ENCODE measurements at places on chromosomes 7 and 10.

DNA sequence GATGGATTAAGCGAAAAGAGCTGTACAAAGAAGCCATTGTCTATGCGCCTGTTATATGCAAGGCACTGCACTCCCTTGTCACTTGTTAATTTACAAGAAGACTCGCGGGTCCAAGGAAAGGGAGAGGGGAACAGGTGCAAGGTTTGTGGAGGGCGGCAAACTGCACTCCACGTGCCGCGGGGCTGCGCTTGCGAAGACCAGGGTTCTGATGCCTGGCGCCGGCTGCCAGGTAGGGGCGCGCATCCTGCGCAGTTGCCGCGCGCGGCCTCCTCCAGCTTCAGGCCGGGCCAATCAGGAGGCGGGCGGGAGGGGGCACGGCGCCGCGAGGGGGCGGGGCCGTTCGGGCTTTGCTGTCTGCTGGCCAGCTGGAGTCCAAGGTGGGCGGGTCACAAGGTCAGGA lies 140.6 kb upstream of the PALS2 start:
- no peak for DNase-seq

- no peak for DNase-seq
Measured at GRCh38 chr10:1270906-1271305, 214.7 kb downstream of the WDR37 start.

DNA sequence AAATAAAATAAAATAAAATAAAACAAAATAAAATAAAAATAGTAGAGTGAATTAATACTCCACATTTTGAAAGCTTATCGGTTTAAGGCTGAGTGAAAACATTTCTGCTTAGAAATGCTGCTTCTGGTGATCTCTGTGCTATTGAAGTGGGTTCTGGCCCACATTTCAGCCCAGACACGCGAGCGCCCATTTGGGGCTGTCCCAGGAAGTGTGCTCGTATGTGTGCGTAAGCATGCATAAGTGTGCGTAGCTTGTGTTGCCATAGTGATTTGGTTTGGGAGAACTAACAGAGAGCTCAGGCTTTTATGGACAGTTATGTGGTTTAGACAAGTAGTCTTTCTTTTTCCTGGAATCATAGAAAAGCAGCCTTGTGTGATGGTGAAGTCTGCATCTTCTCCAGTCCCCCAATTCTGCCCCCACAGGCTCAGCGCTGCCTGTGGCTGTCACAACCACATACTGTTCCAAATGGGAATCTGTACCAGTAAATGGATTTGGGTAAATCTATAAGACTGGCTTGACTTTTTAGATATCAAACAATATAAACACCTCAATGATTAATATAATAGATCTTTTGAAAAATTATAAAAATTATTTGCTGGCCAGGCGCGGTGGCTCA lies 29.8 kb upstream of the PURB start:
- DNase-seq, result peak; percentile 57

DNA sequence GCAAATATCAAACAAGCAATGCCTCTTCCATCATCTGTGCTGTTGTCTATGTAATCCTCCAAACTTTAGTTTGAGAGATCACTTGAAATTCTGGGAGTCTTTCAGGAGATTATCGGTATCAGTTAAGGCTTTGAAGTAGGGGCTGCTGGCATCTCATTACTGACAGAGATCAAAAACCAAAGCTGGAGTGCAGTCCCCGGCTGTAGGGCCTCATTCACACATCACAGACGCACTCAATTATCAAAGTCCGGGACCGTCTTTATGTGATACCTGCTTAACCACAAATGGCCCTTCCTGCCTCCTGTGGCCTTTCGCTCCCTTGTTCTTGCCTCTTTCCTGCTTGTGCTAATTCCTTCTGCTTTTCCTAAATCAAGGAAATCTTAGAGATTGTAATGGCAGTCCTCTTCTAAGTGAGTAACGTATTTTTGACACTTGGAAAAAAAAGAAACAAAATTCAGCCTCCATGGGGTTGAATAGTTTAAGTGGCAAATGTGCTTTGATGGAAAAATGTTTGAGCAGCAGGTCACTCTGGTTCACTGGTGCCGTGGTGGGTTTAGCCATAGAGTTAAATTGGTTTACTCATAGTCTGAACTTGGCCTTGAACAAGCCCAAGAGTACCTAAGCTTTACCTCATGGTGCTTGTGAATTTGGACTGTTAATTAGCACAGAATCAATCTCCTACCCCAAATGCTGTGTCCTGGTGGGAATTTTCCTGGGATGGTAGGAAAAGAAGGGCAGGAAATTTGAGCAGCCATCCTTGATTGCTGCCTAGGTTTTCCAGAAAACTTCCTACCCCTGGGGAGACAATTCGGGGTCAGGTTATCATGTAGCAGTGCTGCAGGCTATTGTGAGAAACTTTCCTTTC lies 178.9 kb upstream of the LYZL1 start:
- no peak for DNase-seq

DNA sequence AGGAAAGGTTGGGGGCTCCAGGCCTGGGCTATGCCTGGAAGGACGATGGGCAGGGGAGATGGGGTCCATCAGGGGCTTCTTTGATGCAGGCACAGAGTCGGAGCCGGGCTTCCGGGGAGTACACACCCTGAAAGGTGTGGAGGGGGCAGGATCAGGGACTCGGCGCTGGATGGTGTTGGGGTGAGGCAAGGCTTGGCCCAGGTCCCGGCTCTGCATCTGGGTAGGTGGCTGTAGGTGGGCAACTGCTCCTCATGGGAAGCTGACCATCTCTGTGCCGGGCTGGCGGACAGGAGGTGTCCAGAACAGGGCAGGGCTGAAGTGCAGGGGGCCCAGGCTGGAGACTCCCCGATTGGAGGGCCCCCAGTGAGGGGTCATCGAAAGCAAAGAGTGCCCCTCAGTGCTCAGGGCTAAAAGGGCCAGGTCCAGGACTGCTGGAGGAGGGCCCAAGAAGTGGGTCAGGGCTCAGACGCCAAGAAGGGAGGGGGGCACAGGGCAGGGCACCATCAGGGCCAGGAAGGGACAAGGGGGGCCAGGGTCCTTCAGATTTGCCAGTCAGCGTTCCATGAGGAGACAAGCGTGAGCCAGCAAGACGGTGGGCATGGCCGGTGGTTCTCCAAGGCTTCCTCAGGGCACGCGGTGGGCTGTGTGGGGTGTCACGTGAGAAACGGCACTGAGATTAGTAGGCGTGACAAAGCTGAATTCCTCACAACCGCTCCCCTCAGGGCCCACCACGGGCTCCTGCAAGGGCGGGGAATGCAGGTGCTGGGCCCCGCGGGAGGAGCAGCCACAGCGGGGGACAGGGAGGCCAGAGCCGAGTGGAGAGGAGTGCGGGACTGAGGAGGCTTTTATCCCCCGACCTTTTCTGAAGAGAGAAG lies 97.0 kb downstream of the BMS1 start:
- no peak for DNase-seq

DNA sequence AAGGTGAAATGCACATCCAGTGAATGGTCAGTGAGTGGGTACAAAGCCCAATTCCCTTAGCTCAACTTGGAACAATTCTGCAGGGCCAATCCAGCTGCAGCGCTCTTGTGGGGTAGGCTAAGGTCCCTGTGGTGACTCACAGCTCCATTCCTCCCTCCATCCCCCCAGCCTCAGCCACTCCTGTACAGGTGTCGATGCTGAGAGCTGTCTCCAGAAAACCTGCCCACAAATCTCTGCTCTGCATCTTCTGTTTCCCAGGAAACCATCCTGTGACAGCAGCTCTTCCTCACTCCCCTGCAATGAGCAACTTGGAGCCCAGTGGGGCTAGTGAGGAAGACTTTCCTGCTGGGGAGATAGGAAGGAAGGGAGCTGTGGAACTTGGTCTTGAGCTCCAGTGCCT lies 244.7 kb upstream of the GPR26 start:
- no peak for DNase-seq

DNA sequence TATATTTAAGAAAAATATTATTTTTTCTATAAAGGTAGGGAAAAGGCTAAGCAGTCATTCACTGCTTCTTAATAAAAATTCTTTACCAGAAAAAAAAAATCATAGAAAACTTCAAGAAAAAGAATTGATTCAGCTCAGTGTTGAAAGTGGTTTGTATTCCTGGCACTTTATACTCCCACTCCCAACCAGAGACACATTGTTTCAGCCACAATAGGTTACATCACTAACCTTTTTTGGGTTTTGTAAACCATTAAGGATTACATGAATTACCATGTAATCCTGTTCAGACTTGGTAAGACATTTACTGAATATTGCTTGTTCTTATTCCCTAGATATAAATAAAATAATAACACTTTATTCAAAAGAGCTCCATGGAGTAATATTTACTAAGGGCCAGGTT lies 46.6 kb downstream of the MINPP1 start:
- DNase-seq, result no peak

- DNase-seq, result peak; percentile 52
Measured at GRCh38 chr10:127906548-127907377, at the start of gene PTPRE. Gene PTPRE, plus strand, starts transcription at chr10:127907103. Its CDS starts 133,779 bp downstream, at chr10:128040882.

GRCh38 chr7:76069238-76069638 lies 21.3 kb downstream of the MDH2 start:
- no peak for DNase-seq

DNA sequence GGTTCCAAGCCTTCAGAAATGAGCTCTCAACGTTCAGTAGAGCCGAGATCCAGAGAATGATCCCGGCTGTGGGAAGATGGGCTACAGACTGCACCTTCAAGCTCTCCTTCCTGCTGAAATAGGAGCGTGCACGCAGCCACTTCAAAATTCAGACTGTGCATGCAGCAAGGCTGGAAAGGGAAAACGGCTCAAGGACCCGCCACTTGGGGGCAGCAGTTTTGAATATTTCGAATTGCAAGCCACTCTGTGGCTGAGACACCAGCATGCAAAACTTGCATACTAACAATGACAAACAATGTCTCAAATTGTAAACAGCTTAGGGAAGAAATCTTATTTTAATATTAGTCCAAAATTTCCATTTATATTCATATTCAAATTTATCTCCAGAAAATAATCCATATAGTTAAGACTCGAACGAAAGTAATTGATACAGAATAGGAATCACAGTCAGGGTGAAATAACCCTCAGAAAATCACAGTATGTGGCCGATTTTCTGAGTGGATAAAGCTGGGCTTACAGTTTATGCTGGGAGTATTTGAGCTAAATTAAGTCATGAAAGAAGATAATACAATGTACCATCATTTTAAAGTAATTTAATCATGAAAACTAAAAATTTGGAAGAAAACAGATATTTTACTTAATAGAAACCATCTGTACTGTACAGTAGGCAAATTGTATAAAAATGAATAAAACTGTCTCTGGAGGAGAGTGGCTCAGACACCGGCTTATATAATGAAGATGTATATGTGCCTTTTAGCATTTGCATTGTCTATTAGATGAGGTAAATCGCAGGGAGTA lies 137.9 kb upstream of the MKI67 start:
- no peak for DNase-seq

DNA sequence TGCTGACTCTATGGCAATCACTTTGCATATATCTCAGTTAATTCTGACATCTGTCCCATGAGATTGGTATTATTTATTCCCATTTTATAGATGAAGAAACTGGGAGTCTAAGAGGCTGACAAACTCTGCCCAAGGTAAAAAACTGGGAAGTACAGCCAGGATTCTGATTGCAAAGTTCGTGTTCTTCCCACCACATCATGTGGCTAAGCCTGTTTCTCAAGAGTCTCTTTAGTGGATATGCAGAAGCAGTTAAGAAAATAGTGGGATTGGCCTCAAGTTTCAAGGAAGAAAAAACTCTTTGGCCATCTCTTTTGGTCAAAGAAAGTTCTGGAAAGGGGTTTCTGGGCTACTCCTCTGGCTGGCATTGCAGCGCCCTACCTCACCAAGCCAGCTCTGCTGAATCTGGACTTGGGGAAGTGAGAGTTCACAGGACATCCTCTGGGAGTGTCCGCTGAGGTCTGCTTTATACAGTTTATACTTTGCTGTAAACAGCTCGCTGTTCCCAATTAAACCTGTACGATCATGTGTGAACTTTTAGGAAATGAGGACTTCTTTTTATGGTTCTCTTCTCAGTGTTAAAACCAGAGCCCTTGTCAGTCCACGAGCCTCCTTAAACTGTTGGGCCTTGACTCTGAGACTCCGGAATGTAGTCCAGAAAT lies 12.2 kb upstream of the BMPR1A start:
- DNase-seq, result no peak

GRCh38 chr7:4257146-4258111 lies 424.7 kb upstream of the FOXK1 start:
- no peak for DNase-seq

- DNase-seq, result no peak
Measured at GRCh38 chr7:41816111-41816510, 113.2 kb upstream of the INHBA start.

GRCh38 chr7:40175725-40176510 lies 41.1 kb downstream of the SUGCT start:
- no peak for DNase-seq

DNA sequence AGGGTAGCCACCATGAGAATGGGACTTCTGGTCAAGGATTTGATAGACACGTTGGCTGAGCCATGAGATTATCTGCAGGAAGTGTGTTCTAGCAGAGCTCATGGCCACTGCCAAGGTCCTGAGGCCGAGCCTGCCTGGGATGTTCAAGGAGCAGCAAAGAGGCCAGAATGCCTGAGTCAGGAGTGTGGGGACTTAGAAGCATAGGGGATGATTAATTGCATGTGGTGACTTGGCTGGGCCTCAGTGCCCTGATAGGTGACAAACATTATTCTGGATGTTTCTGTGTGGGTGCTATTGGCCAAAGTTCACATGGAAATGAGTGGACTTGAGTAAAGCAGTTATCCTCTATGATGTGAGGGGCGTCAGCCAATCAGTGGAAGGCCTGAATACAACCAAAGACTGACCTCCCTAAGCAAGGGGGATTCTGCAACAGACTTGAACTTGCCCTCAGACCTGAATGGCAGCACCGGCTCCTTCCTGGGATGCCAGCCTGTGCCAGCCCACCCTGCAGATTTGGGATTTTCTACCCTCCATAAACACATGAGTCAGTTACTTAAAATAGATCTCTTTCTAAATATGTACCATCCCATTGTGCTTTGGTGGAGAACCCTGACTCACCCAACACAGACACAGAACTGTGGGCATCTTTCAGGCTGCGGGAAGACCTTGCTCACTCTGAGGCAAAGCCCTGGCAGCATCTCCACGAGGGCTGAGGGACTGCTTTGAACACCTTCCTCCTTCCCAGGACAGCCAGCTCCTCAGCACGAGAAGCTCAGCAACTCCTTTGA lies 363.9 kb upstream of the MGMT start:
- no peak for DNase-seq

- DNase-seq, result no peak
Measured at GRCh38 chr10:18332484-18332883, 192.3 kb downstream of the CACNB2 start.

DNA sequence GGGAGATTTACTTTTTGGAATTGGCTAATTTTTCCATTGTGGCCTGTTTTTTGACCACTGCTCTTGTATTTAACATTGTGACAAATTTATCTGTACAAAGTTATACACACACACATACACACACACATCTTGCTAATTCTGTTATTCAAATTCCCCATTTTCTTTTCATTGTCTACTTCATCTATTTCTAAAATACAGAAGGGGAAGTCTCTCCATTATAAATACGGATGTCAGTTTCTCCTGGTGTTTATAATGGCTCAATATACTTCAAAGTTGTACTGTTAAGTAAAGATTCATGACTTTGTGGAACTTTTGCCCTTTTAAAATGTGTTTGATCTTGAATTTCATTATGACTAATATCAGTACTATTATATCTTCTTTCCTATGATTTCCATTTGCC lies 81.0 kb downstream of the CNOT4 start:
- DNase-seq, result no peak

- no peak for DNase-seq
Measured at GRCh38 chr10:101467286-101467770, 113.4 kb downstream of the BTRC start.

- DNase-seq, result no peak
Measured at GRCh38 chr10:13272164-13272571, 27.7 kb downstream of the PHYH start.

GRCh38 chr10:96236090-96236478 lies 35.3 kb downstream of the BLNK start:
- no peak for DNase-seq

Data from stimulated activated CD4-positive, alpha-beta T cell treated with anti-CD3 and anti-CD28 coated beads, TNF-alpha, amount 100 ng/mL, for 48 hours (primary cell).